ENCODE measurements at places on chromosomes 12 and 14.

DNA sequence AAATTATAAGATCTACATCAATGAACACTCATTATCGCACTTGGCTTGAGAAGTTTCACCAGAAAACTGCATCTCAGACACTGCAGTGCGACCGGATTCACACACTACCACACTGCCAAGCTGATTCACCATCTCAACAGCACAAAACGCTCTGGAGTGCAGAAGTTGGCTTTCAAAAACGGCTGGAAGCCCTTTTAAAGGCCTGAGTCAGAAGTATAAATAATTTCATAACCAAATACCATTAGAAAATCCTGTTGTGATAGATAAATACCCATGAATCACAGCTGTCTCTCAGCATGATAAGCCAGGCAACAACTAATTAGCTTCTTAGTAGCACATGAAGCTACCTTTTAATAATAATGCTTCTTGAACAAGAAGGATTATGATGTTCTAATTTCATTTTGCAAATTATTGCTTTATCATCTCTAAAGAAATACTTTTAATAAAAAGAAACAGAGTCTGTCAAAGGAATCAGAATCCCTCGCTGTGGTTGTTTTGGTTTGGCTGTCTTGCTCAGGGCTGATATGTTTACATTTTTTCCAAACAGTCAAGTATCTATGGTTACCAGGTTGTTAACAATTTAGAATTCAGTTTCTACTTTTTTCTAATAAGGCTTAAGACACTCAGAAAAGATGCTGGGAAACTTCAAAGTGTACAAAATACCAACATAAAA, 51.2 kb downstream of the SLC2A13 start:
- no peak for DNase-seq

- DNase-seq: no peak
Measured at GRCh38 chr12:113949321-113950305, 16.5 kb downstream of the RBM19 start.

DNA sequence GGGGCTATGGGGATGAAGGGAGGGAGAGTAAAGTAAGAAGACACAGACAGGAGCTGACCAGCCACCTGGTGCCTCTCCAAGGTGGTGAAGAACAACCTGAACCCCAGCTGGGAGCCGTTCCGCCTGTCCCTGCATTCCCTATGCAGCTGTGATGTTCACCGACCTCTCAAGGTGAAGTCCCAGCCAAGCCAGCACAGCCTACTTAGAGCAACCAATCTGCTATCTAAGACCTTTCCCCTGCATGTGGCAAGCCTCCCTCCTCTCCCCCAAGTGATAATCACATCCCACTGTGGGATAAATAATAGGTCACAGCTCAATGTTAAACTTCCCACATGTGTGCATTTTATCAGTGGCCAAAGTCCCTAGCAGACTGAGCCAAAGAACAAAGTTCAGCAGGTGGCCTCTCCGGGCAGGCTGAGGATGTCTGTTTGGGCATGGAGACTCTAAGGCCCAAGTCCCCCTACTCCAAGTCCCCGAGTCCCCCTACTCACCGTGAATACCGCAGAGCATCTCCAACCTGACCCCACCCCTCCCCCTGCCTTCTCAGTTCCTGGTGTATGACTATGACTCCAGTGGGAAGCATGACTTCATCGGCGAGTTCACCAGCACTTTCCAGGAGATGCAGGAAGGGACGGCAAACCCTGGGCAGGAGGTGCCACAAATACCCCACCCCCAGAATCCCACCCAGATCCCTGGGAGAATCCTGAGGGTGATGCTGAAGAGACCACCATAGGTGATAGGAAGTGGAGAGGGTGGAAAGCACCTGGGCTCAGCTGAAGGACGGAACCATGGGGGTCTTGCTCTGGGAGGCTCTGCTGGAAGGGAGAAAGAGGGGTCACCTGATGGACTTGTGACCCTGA, 3.5 kb downstream of the CPNE6 start:
- no peak for DNase-seq

DNA sequence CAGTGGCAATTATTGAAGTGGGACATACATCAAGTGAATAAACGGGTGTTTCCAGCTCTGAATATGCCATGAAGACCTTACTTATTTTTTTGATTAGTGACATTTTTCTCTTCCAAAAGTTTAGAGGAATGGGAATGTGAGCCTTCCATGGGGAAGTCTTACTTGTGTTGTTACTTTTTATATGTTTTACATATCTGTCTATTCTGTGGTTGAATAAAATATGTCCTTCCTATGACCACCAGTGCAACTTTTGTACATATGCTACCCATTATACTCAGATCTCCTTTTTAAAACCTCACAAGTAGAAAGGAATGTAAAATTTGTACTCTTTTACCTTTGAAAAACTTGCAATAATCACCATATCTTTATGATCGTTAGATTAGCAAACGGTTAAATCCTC, 132.7 kb downstream of the MSRB3 start:
- DNase-seq: no peak

- no peak for DNase-seq
Measured at GRCh38 chr14:74697543-74697942, 15.3 kb downstream of the AREL1 start.

DNA sequence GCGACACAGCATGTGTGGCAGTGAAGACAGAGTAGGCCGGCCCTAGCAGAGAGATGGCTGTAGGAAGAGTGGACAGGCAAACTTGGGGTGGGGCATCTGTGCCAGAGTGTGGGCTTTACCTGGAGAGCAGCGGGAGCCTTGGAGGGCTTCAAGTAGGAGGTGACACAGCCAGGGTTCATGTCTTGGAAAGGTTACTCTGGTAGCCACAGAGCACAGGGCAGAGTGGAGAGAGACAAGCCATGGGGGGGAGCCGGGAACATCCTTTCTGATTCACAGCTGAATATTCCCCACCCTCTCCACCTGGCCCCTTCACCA, 53.5 kb upstream of the DIO3 start:
- DNase-seq: no peak

- no peak for DNase-seq
Measured at GRCh38 chr14:54493293-54493692, 4.5 kb upstream of the GMFB start.

GRCh38 chr12:30898846-30899245, 27.7 kb upstream of the TSPAN11 start:
- DNase-seq: no peak

DNA sequence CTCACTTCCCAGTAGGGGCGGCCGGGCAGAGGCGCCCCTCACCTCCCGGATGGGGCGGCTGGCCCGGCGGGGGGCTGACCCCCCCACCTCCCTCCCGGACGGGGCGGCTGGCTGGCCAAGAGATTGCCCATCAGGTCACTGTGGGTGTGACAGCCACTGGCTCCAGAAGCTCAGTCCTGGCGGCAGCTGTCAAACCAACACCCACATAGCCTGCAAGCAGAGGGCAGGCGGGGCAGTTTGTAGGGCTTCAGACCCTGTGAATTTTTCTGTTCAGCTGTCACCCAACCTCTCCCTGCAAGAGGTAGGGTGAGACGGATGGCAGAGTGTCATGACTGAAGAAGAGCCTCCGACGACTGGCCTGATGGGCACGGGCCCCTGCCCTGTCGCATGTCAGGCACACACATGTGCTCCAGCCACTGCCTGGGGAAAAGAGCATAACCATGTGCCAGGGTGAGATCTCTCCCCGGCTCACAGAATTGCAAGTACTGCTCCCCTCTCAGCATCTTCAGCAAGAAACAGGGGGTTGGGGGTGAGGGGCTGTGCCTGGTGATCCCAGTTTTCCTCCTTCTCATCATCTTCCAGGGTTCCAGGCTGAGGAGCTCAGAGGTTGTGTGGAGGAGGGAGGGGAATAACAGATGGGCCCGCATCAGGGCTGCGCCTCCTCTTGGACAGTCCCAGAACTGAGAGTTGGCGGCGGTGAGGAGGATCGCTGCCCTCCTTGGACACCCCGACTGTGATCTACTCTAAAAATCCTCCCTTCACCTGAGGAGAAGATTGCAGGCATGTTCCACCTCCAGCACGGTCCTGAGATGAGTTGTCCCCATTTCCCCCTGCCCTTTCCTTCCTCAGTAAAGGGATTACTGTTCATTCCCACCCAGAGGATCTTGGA, 11.2 kb upstream of the PRPH start:
- no peak for DNase-seq

DNA sequence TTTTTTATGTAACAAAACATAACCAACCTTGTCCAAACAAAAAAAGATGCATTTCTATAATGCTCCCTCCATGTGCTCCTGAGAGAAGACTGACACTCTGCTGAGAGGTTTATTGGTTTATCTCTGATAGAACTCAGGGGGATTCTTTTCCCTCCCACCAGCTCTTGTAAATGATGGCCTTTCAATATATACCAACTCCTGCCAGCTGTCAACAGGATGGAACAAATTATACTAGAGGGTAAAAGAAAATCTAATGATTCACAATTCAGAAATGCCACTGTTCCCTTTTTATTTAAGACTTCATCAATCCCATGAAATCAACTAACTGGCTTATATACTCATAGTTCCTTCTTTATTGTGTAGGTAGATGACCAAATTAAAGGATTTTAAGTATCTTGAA, 25.4 kb downstream of the PSMC1 start:
- DNase-seq: no peak

GRCh38 chr12:91880528-91880927, 265.1 kb downstream of the BTG1 start:
- no peak for DNase-seq

DNA sequence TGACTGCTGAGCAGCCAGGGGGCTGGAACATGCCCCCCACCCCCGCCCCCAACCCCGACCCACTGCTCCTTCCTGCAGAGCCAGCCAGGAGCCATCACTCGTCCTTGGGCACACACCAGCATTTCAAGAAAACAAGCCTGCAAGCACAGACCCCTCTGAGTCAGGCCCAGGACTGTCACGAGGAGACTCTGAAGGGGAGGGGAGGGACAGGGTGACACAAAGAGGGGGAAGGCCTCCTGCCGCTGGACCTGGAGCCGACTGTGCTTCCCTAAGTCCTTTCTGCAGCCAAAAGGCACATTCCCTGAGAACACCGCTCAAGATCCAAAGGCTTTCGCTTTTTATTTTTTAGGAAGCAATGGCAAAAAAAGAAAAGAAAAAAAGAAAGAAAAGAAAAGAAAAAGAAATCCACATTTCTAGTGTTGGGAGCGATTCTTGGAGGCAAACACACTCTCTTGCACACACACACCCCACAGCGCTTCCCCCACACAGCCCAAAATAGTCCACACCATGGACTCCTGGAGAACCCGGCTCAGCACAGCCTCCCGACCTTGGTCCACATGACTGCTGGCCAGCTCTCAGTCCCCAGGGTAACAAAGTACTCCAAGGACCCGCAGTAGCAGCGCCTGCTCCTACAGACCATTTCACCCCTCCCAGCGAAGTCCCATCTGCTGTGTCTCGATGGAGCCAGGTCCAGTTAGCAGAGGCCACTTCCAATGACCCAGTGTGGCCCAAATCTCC, 101.7 kb downstream of the DPF3 start:
- no peak for DNase-seq

GRCh38 chr14:96627811-96628775, 125.9 kb downstream of the PAPOLA start:
- no peak for DNase-seq

DNA sequence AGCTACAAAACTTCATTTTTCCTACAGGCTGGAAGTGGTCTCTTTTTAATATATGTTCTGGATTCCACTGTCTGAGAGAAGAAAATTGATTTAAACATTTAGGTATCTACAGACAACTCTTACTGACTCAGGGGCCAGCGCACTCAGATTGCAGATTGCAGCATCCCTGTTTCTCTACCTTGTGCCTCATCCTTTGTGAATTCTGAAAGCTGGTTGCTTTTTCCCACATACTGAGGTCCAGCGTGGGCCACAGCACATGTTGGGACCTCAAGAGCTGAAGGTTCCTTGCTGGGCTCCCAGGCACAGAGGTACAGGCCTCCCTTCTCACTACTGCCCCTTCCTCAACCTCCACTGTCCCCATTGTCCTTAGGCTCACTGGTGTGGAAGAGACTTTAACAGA, 101.7 kb upstream of the CCDC175 start:
- DNase-seq: no peak

DNA sequence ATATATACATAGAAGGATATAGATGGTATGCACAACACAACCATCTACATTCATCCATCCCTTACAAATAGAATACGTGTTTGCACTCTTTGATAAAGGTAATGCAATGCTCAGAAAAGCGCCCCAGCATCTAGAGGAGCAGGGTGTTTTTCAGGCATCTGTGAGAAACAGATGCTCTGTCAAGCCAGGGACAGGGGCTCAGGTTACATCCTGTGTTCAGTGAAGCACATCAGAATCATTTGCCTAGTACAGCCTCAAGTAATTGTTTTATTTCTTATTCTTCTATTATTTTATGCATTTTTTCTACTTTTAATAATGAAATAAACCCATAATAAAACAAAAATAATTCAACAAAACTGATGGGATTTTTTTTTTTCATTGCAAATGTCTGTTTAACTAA, 50.5 kb upstream of the HIF1A start:
- DNase-seq: peak; percentile 61

GRCh38 chr12:132114667-132115066, 29.5 kb downstream of the DDX51 start:
- no peak for DNase-seq

GRCh38 chr12:18811273-18811672, 73.4 kb downstream of the CAPZA3 start:
- DNase-seq: no peak

DNA sequence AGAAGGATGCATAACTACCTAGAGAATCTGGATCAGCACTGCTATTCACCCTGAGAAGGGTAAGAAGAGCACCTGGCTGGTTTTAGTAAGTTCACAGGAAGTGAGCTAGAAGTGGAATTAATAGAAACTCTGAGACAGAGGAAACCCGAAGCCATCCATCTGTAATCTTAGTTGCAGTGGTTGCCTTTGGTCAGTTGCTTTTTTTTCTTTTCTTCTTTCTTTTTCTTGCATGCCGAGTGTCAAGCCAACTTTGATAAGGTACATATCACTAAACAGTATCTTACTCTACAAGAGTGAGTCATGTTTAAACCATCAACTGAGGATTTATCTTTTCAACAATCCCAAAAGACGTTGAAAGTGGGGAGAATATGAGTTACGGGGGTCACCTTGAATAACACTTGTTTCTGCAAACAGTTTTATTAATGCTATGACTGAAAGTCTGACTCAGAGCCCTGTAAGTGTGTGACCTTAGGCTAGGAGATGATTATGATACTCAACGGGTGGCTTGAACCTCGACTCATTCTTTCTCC, 26.7 kb downstream of the C12orf75 start:
- no peak for DNase-seq

GRCh38 chr12:95884998-95885397, 26.2 kb downstream of the SNRPF start:
- DNase-seq: no peak
